ENCODE measurements at places on chromosomes 2 and 18. TPM values are rescaled to one million over a fixed set of nuclear protein-coding genes. Genes with fewer than 3 reads are reported as not detected.

DNA sequence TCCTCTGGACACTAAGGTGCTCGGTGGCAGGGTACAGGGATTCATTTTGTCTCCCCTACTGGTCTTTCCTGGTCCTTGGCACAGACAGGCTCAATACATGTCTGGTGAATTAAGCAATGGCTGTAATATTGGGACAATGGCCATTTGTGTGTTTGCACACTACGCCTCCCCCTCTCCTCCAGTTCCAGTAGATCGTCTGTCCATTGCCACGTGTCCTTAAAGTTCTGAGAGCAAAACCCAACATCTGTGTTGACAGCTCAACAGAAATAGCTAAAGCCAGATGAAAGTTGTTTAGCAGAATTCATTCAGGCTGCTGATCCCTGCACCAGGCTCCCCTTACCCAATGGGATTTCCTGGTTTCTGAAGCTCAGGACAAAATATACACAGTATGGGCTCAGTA is 9.0 kb upstream of the FABP1 start:
- no peak for DNase-seq

- DNase-seq = no peak
Measured at GRCh38 chr2:161905389-161906046, 168.5 kb downstream of the DPP4 start.

SKOR2 gene
- not detected for total RNA-seq

TNFAIP6 gene
- total RNA-seq = 1.5 TPM

Data from SJSA1 (cell line).